Placental pericyte (primary cell): ENCODE measurements at places on chromosomes 3 and 15. TPM values are rescaled to one million over a fixed set of nuclear protein-coding genes. Genes with fewer than 3 reads are reported as not detected.

The LRRIQ4 gene
- total RNA-seq = 0.14 TPM in 1 of 2 replicates, not detected in the other

The ADAMTSL3 gene
- 0.22 TPM in 1 of 2 replicates, not detected in the other for total RNA-seq

The ZNF774 gene
- 0.44 and 1.3 TPM in 2 replicates for total RNA-seq

The LRRC34 gene
- 1.8 and 6.6 TPM in 2 replicates for total RNA-seq

The HIGD2B gene
- not detected in 2 replicates for total RNA-seq

The MAGEL2 gene
- total RNA-seq = under 0.01 TPM in 2 replicates
